ENCODE measurements at places on chromosomes 2 and 18. TPM values are rescaled to one million over a fixed set of nuclear protein-coding genes. Genes with fewer than 3 reads are reported as not detected.
A peak's percentile ranks its signal among the peaks of the same experiment; 100 is the strongest.

TOGARAM2 gene
- total RNA-seq = not detected

MORN2 gene
- total RNA-seq = 13.2 TPM

ERLEC1 gene
- 45.9 TPM for total RNA-seq

ERICH2 gene
- not detected for total RNA-seq

SF3B6 gene
- total RNA-seq = 99.0 TPM

CHRND gene
- not detected for total RNA-seq

MTX2 gene
- 28.1 TPM for total RNA-seq

DNA sequence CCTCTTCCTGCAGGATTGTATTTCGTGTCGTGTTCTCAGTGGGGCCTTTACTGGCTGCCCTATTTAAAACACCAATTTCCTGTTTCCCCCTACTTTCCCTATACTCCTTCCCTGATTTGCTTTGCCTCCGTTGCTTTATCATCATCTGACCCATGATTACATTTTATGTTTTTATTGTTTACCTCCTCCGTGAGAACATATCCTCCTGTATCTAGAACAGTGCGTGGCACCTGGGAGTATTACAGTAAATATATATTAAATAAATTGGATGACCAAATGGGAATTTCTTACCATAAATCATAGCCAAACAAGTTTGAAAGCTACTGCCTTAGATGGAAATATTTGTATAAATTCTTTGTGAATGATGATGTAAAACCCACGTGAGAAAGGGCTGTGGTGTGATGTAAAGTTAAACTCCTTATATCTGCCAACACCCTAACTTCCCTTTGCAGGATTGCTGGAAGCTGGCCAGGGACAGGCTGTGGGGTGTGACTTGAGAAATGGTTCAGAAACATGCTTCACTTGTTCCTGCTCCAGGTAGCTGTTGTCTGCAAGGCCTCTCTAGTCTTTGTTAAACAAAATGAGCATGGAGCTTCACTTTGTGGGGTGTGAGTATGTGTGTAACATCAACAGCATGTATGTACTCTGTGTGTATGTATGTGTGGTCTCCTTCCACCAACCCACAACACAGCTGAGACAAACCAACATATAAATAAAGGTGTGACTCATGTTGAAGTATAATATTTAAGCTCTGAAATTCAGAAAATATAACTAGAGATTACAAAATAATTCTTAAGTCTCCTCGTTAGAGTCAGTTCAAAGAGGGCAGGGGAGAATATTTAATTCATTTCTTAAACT, 40.3 kb downstream of the LHCGR start:
- peak; percentile 36 for DNase-seq

DNA sequence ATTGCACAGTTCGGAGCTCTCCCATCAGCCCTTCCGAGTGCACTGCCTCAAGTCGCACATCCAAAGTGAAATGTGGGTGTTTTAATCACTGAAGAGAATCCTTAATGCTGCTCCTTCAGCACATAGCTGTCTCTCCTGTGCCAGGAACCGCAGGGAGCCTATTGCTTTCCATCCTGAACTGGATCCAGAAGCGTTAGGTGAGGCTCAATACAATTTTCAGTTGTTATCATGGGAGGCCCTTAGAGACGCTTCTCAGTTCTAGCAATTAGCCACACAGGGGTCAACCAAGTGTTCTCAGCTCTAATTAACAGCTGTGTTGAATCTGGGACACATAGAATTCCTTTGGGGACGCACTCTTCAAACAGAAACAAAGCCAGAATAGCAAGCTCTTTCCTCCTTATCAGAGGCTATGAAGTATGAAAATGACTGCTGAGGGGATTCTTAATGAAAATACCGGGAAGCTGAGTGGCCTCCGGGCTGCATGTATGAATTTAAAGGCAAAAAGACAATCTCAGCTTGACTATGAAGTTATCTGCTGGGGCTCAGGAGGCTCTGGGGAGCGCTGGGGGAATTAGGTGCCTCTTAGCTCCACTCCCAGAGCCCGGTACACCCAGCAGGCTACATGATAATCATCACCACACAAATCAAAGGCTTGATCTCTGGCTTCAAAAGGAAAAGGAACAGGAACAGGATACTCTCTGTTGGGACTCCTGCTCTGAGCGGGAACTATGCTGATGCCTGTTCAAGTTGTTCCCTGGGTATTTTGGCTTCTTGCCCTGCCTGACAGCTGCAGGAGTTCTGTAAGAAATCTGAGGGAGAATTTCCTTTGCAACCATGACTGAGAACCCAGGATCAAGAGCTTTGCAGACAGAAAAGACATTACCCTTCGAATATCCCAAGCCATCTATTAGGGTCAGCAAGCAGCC, 55.4 kb upstream of the NCOA1 start:
- DNase-seq = peak; percentile 83

DNA sequence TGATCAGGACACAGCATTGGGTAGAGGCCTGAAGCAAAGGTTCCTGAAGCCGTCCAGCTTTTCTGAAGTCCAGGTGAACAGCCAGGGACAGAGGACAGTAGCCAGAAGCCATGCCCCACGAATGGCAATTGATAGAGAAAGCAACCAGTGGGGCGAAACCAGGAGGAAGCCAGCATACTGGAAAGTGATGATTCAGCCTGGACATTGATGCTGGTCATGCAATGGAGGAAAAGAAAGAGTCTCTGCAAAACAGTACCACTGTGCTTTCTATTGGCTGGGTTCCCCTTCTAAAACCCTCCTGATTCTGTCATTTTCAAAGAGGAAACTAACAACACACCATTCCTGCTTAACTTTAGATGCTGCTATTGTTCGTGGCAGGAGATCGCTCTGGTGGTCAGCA, 221.4 kb upstream of the EPAS1 start:
- no peak for DNase-seq

DNA sequence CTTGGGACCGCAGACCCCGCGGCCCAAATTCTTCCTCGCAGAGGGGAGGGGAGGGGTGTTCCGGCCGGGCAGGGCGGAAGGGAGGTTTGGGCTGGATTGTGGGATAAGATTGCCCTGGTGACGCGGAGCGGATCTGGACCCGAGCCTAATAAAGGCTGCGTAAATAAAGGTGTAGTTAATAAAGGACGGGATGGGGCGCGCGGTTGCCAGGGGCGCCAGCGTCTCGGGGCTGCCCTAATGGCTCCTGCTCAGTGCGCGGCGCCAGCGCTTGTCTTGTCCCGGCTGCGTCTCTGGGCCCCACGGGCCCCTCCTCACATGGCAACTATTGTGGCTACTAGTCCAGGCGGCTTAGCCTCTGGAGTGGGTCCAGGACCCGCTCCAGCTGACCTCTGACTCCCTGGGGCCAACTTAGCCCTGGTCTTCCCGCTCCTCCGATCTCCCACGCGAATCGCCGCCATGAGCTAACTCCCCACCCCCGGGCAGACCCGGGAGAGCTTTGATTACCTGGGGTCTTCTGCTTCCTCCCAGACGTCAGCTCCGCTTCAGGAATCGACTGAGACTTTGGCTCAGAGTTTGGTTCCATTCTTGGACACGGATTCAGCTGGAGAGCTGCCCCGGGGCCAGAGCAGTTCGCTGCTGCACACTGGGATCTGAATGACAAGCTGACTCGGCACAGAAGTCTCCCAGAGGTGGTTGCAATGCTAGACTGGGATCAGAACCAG, 36.5 kb downstream of the SLC25A52 start:
- peak; percentile 17 for DNase-seq

DNA sequence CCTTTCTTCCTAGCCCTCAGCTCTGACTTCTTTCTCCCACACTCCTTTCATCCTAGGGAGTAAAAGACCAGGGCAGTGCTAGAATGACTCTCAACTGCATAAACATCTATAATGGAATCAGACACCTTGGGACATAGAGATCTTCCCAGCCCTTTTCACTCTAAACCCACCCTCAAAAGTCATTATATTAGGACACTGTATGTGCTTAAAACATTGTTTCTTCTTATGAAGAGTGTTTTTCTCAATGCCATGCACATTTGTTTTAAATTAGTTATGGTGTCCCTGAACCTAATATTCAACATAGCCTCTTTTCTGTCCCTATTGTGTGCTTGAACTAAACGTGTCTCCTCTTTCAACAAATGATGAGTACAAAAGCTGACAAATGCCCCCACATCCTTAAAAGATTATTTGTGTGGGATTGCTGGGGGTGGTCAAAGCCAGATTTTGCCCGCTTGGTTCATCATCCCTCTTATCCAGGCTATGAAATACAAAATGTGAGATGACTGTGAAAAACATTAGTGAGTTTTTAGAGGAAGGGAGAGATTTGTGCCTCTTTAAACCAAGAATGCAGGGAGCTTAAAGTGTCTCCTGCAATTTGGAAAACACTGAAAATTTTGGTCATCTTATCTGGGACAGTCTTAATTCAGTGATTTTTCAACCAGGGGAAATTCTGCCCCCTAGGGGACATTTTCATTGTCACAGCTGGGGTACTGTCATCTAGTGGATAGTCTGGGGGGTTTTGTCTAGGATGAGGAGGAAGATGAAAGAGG, 29.0 kb downstream of the SERPINB5 start:
- DNase-seq = no peak

DNA sequence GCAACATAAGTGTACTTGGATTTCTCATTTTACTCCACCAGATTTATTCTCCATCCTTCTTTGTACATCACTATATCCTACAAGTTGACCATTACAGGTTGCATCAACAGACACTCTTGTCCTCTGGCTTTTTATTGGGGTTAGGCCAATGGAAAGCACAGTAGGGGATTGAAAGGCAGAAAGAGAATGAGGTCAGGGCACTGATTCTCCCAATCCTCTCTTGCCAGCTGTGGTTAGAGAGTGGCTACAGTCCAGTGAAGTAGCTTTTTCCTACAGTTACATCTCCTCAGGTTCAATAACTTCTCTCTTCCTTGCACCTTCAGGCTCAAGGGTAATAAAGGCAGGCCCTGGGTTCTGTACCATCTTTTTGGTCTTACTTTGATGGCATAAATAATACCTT, 20.2 kb upstream of the COL5A2 start:
- no peak for DNase-seq

- peak; percentile 8 for DNase-seq
Observed at GRCh38 chr18:48819276-48819675, 131.5 kb downstream of the SMAD7 start.

- no peak for DNase-seq
Observed at GRCh38 chr2:236221798-236222197, 42.4 kb downstream of the ASB18 start.

DNA sequence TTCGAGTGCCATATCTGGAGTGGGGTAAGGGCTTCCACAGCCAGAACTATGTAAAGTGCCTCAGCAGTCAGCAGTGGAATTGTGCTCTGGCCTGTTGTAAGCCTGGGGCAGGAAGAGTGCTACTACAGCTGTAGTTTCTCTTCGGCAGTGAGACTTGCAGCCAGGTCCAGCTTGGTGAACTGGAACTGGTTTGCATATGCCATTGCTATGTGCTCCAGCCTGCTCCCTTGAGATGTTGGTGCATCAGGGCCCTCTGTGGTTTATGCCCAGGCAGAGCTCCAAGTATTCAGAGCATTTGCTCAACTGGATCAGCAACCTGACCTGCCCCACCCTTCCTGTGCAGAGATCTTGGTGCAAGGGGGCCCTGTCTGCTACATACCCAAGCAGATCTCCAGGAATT, 47.8 kb downstream of the ZNF804A start:
- DNase-seq = no peak

DNA sequence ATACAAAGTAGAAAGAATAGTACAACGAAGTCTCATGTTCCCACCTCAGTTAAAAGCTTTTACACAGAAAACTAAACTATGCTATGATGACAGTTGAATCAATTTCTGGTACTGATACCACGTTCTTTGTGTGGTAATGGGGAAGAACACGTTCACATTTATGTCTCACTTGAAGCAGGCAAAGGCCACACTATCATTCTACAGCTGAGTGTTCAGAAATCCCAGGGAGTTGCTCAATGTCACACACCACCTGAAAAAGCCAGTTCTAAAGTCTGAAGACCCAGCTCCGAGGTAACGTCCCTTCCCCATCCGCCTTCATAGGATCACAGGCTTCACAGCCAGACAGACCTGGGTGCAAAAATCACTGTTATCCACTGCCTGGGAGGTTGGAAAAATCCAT, 8.9 kb downstream of the RNF149 start:
- DNase-seq = no peak

DNA sequence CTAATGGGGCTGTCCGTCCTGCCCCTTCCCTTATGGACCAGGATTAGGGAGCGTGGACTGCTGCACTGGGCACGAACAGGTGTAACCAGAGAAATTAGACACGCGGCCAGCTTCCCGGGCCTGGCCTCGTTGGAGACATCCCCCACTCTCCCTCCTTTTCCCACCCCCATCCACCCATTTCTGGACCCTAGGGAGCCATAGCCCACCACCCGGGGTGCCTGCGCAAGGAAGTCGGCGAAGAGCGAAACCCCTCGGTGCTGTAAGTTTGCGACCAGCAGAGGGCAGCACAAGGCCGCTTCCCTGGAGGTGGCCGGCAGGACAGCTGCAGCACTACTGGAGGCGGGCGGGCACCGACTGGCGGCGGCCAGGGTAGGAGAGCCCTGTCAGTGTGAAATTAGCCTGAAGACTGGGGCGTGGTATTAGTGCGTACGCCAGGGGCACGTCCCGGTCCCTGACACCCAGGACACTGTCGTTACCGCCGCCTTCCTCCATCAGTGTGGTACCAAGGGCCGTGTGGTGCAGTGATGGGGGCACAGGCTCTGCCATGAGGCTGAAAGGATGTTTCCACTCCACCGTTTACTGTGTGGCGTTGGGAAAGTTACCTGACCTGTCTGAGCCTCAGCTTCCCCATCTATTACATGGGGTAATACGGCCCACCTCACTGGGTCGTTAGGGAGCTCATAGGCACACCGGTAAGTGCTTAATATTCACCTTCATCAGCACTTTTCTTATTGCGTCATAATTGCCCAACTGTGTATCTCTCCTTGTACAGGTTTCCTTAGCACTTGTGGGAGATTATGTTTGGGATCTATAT, 36.0 kb upstream of the CD207 start:
- peak; percentile 72 for DNase-seq

DNA sequence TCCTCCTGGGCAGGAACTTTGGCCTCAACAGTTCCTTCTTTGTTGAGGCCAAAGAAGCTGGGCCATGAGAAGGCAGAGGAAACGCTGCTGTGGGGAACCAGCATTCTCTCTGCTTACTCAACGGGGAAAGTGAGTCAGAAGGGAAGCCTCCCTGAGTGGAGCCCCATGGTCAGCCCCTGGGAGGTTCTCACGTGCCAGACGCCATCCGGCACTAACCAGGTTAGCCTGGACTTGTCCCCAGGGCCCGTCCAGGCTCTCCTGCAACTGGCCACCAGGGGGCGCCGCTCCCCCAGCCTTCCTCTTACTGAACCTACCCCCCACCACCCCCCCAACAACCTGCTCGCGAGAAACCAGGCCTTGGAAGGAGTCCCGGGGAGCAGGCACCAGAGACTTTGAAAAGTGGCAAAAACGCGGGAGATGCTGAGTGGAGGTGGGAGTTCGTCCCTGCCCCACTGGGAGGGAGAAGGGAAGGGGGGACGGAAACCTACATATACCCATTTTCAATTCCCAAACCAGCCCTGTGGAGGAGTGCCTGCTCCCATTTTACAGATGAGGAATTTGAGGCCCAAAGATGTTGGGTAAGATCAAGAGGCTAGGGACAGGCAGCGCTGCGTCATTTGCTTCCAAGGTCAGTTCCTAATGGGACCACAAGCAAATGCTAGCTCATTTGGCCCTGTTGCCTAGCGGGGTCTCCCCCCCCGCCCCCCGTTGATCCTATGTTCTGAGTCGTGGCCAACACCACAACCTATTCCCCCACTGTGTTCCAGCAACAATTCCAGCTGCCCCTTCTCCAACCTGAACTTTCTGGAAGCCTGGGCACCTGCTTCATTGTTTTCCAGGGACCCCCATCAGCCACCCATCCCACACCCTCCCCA, 20.0 kb downstream of the TEX44 start:
- DNase-seq = peak; percentile 95

GRCh38 chr18:36378205-36378604, 80.7 kb downstream of the FHOD3 start:
- no peak for DNase-seq
